ENCODE measurements at places on chromosomes 11 and 22. TPM values are rescaled to one million over a fixed set of nuclear protein-coding genes. Genes with fewer than 3 reads are reported as not detected.

GRCh38 chr11:78652843-78653239 lies 78.2 kb upstream of the NARS2 start:
- no peak for DNase-seq
- peaks cover 3% of the 10 kb centered on the region for H3K36me3 ChIP-seq
- no peak overlapping the region for H3K27ac ChIP-seq
- H3K4me3 ChIP-seq: no peak overlapping the region

DNA sequence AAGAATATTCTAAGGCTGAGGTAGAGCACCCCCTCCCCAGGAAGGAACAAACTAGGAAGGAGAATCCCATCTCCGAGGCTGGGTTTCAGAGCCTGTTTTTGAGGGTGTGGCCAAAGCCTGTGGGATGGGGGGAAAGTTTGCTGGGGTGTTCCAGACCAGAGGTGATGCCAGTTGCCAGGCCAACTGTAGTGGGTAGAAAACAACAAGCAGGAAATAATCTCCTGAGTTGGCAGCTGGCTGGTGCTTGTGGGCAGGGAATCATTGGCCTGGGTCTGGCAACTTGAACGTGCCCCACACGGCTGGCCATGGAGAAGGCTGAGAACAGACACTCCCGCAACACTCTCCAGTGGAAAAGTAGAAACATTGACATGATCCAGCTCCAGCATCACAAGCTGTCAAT lies 385.6 kb downstream of the ETS1 start:
- no peak overlapping the region for H3K27ac ChIP-seq
- DNase-seq: no peak
- no peaks in the 10 kb centered on the region for H3K4me1 ChIP-seq
- no peaks in the 10 kb centered on the region for H3K36me3 ChIP-seq
- H3K4me3 ChIP-seq: no peak overlapping the region

Gene CYP2D6
- 10.3 TPM for total RNA-seq

Gene GAL
- total RNA-seq: 2.2 TPM

All from progenitor cell of endocrine pancreas (in vitro differentiated cells).